ENCODE measurements at places on chromosomes 7 and 10.

- no peak for DNase-seq
These were observed 105.4 kb upstream of the LAMB4 start for GRCh38 chr7:108235451-108236061.

- no peak for DNase-seq
These were observed 3.5 kb downstream of the RNF216 start for GRCh38 chr7:5777932-5778331.

- no peak for DNase-seq
These were observed 3.5 kb upstream of the FRAT2 start for GRCh38 chr10:97338041-97338440.

DNA sequence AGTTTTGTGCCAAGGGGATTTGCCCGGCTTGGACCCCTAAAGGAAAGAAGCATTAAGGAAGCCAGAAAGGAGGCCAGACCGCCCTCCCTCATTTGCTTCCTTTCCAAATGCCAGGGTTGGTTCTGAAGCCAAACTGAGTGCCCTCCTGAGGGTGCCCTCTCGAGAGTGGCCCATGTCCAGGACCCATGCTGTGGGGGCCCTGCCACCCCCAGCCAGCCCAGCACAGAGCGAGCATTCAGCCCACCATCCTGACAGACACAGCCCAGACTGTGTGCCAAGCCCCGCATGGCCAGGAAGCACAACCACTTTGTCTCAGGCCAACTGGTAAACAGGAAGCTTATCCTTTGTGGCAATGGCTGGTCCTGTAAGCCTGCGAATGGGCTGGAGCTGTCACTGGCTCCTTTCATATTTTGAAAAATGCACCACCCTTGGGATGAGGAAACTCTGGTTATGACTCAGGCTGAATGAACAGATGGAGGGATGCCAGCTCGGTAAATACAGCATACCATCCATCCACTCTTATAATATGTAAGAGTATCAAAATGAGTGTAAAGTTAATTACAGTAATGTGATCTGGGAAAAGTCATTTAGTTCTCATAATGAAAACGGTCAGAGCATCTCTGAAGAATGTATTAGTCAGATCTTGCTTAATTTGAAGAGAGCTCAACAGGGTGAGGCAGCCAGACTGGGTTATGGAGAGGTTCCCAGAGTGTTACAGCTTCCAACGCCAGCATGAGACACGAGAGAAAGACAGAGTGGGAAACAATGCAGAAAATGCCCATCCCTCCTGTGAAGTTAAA is 65.0 kb downstream of the STK17A start:
- DNase-seq, result peak; percentile 94
